ENCODE measurements at places on chromosomes 7 and 10.

- no peak for DNase-seq
These were observed 239.6 kb upstream of the SHH start for GRCh38 chr7:156051884-156052283.

DNA sequence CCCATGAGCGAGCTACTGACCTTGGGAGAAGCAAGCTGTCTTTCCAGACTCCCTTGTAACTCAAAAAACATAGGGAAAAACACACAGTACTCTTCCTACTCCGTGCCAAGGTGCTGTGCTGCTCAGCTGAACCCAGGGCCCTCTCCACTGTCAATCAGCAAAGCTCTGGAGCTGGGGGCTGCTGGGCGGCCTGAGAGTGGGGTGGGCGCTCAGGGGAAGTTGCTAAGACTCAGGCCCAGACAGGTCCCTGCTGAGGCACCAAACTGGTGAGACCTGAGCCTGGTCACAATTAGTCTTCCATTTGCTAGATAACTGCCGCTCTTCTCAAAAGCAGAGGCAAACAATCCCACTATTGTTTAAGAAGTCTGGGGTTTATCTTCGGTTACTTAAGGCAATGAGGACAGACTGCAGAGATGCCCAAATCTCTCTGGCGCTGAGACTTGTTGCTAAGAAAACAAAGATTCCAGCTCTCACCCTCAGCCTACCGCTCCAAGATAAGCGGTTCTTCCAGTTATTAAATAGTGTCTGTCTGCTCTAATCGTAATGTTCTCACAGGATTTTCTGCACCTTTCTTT is 22.0 kb downstream of the STEAP1B start:
- DNase-seq: no peak

DNA sequence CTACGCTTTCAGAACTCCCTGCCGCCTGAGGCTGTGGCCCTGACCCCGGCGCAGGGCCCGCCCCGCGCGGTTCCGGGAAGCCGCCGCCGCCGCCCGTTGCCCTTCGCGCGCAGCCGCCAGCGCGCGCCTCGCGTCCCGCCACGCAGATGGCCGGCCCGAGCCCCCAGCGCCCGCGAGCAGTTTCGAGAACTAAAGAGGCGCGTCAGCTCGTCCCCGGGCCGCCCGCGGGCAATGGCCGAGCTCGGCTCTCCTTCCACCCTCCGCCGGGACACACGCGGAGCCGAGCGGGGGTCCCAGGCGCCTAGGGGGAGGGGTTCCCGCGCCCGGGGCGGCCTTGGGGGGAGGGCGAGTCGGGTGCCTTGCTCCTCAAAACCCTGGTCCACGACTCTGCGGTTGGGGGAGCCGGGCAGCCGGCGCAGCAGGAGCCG is 1.8 kb downstream of the HNRNPF start:
- no peak for DNase-seq

DNA sequence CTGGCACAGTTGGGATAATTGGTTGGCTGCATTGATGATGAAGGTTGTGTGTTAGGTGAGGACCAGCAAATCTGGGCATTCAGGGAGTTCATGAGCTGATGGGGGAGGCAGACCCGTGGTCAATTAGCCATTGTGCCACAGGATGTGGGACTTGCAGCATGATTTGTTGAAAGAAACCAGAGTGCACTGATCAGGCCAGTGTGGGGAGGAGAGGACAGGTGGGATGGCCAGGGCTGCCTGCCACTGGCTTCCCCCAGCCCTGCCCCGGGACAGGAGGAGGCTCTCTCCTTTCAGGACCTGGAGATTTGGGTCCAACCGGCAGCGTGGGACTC is 4.3 kb downstream of the CLIP2 start:
- no peak for DNase-seq

DNA sequence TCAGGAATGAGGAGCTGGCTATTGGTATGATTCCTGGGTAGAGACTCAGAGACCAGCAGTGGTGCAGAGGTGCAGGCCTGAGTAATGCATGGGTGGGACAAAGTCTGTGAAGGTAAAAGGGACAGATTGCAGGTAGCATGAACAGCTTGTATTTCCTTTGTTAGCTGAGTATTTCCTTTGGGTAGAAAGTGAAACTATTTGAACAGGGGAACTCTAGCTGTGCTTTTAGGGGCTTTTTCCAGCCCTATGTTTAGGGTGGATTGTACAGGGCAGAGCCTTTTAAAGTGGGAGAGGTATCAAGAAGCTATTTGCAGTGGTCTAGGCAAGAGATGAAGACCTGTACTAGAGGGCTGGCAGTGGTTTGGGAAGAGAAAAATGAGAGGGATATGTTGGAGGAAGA is 739.9 kb downstream of the REEP3 start:
- no peak for DNase-seq
